Brain pericyte (primary cell): ENCODE measurements at places on chromosomes 3 and 15.
A peak's percentile ranks its signal among the peaks of the same experiment; 100 is the strongest.

DNA sequence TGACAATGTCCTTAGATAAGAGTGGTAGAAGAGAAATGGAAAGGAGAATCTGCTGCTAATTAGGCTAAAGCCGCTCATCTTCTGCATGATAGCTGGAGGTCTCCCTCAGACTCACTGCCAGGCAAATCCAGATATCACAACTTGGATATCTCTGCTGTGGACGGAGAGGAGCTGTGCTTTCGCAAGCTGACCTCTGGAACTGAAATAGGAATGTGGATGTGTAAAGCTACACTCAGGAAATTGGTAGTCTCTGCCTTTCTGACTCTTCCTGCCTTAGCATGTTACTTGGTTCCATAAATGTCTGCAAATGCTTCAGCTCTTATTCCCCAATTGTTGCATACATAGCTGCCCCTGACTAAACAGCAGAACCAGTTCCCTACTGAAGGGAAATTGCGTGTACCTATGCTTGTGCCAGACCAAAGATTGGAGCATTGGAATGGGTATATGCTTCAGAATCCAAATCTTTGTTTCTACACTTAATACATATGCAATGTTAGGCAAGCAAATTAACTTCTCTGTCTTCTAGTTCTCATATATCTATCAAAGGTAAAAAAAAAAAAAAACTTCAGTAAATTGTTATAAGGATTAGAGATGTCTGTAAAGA lies 74.7 kb upstream of the ROBO2 start:
- no peak for DNase-seq

GRCh38 chr3:112115161-112115739 lies 17.8 kb downstream of the GCSAM start:
- DNase-seq, result no peak

DNA sequence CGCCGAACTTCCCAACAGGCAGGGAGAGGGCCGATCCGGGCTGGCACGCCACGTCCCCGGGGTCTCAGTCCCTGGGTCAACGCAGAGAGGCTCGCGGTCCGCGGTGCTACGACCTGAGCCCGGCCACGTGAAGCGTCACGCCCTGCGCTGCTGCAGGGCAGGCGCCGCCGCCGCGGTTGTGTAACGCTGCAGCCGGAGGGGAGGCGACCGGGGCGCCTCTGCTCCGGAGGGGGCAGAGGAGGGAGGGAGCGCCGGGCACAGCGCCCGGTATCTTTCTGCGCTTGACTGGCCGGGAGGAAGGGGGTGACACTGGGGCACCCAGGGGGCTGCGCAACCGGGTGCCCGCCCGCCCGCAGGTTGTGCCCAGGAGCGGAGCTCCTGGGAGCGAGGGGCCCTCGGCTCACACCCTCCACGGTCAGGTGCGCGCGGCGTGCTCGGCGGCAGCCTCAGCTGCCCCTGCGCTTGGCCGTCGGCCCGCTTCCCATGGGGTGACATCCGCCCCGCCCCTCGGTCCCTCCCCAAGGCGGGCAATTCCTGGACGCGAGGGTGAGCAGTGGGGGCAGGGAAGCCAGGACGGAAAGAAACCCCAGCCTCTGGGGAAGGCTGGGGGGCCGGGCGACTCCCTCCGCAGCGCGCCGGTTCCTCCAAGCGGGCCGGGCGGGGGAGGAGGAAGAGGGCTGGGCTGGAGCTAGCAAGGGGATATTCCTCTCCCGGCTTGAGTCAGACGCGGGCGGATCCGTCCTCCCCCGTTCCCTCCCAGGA lies 852 bp upstream of the BHLHE40 start:
- DNase-seq, result peak; percentile 93

- DNase-seq, result no peak
Observed at GRCh38 chr3:62242831-62243509, 130.4 kb downstream of the FEZF2 start.

GRCh38 chr3:106401666-106402490 lies 533.1 kb upstream of the CBLB start:
- DNase-seq, result no peak

DNA sequence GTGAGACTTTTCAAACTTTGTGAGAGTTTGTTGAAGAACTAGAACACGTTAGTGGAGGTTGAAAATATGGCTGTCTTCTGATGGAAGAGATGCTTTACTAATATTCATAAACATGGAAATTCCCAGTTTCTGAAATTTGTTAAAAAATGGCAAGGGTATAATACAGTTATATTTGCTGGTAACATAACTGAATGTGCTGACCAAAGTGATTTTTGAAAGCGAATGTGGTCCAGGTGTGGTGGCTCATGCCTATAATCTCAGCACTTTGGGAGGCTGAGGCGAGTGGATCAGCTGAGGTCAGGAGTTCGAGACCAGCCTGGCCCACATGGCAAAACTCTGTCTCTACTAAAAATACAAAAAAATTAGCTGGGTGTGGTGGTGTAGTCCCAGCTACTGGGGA lies 18.1 kb downstream of the FXR1 start:
- no peak for DNase-seq

- no peak for DNase-seq
Observed at GRCh38 chr15:52759969-52760368, 30.2 kb downstream of the ONECUT1 start.

DNA sequence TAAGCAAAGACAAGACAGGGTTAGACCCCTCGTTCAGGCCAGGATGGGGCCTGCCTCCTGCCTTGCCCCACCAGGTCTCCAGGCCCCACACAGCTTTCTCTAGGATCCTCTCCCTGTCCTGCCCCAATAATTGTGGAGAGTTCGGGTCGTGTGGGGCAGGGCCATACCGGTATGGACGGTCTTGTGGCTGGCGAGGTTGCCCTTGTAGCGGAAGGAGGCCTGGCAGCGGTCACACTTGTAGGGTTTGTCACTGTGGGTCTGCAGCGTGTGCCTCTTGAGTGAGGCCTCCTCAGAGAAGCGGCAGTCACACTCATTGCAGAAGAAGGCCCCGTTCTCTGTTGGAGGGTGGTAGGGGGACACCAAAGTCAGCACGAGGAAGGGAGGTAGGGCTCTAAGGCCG lies 18.7 kb downstream of the BCL6 start:
- DNase-seq, result no peak

DNA sequence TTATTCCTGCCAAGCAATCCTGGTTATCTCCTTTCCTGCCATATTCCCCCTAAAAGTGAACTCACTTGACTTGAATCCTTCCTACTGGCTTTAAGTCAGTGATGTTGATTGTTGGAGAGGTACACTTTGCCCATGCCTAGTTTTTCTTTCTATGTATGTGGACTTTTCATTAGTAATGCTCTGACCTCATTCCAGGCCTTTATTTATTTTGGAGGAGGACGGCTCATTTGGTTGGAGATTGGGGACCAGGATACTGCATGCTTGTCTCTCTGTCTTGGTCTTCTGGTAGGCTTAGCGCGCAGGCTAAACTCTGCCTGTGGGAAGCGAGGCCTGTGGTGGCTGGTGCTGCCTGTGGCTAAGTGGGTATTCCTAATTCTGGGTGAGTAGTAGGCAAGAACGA lies 29.1 kb upstream of the MTMR10 start:
- no peak for DNase-seq

- no peak for DNase-seq
Observed at GRCh38 chr3:128319107-128319506, 147.6 kb downstream of the DNAJB8 start.

GRCh38 chr15:63791228-63791627 lies 42.5 kb downstream of the HERC1 start:
- DNase-seq, result peak; percentile 1

GRCh38 chr3:46386205-46386604 lies 15.5 kb downstream of the CCR5 start:
- no peak for DNase-seq

DNA sequence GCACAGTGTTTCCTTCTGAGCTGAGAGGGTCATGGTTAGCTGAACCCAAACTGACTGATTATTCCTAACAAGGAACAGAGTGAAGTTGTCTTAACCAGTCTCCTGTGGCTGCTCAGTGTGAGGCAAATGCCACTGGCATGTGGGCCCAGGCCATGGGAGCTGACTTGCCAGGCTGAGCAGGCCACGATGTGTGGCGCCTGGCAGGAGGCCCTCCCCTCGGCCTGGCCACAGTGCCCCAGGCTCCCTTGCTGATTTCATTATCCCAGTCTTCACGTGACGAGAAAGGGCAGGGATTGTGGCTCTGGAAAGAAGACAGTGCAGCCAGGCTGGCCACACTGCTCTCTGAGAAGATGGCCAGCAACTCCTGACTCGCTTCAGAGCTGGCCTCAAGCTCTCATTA lies 58.8 kb downstream of the SLCO2A1 start:
- no peak for DNase-seq

GRCh38 chr3:149340310-149340933 lies 7.0 kb upstream of the TM4SF18 start:
- DNase-seq, result peak; percentile 66

- DNase-seq, result no peak
Observed at GRCh38 chr3:60729056-60729455, 522.2 kb downstream of the FHIT start.

DNA sequence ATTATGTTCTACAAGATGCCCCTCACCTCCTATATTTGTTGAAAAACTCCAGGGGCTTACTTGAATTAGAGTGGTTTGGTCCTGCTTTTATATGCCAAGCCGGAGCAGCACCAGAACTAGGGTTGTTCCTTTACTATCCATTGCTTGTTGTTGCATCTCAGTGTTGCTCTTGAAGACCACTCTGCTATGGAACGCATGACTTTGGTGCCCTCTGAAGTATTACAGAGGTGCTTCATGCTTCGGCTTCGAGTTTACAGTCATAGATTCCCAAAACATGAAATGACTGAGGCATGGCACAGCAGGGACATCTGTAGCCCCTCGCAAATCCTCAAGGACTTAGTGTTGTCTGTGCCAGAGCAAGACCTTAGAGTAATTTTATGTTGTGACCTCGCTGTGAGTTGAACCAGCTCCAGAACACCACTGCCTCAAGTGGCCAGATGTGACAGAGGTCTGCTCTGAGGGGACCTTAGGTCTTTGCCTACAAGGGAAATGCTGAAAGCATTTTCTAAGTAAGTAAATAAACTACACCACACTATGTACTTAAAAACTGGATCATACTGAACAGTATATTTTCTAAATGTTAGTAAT lies 67.2 kb upstream of the SIAH2 start:
- no peak for DNase-seq

- no peak for DNase-seq
Observed at GRCh38 chr3:160390565-160391138, 8.4 kb downstream of the IFT80 start.

DNA sequence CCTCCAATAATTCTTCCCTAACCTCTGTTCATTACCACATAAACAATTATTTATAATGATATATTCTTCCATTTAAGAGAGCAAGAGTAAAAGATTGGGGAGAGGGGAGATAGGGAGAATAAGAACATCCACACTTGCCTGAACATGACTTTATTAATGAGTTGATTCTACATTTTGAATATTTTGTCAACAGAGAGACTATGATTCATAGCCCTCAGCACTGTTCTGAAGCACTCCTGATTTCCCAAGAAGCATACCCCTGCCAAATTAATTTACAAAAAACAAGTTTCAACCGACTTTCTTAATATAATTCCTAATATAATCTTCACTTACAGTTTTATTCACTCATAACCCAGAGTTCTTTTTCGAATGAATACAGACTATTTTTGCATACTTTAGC lies 828.8 kb downstream of the ROBO2 start:
- DNase-seq, result no peak

- no peak for DNase-seq
Observed at GRCh38 chr3:60056404-60056803, 1006.6 kb upstream of the CFAP20DC start.

GRCh38 chr15:99983171-99983885 lies 250.1 kb upstream of the LYSMD4 start:
- DNase-seq, result peak; percentile 49

DNA sequence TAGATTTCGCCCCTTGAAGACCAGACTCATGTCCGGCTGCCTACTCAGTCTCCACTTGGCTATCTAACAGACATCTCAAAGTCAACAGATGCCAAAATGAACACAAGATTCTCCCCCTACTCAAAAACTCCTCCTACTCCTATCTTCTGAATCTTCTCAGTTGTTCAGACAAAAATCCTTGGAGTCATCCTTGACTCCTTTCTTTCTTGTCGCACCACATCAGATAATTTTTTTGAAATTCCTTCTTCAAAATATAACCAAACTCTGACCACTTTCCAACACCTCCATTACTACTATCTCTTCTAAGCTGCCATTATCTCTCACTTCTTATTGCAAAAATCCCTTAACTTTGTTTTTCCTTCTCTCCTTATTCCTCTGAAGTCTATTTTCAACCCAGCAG lies 141.9 kb upstream of the SLC7A14 start:
- no peak for DNase-seq

- no peak for DNase-seq
Observed at GRCh38 chr3:103189941-103190340, 755.1 kb downstream of the ZPLD1 start.

DNA sequence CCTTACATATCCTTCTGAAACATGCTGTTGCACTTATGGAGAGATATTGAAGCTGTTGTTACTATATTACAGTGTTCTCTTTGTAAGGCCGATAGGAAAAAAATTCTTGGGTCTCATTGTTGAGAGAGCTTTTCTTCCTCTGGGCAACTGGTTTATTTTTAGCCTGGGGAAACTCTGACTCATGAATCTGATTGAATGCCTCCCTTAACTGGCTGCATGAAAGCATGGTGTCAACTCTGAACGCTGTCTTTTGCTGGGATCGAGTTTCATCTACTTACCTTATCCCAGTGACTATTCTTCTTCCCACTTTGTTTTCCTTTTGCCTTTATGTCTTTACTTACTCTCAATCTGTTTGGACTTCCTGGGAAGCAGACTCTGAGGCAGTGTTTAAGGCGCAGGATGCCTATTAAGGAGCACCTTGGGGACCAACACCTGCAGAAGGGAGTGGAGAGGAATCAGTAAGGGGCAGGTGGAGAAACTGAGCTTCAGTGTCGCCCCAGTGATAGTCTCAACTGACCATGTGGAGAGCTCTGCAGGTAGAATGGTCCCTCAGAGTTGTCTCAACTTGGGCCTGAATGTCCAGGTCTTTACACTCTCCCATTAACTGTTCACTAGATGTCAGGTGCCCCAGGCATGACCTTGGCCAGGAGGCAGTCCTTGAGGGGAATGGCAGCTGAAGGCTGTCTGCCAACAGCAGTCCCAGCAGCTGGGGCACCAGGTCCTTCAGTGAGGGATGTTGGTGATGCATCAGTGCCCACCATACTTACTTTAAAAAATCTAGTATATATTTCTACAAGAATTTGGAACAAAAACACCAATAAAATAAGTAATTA lies 88.9 kb upstream of the CCNL1 start:
- peak; percentile 26 for DNase-seq

GRCh38 chr3:128382221-128382807 lies 84.4 kb downstream of the DNAJB8 start:
- DNase-seq, result no peak

- DNase-seq, result peak; percentile 15
Observed at GRCh38 chr3:150528354-150528797, 17.9 kb downstream of the SERP1 start.

DNA sequence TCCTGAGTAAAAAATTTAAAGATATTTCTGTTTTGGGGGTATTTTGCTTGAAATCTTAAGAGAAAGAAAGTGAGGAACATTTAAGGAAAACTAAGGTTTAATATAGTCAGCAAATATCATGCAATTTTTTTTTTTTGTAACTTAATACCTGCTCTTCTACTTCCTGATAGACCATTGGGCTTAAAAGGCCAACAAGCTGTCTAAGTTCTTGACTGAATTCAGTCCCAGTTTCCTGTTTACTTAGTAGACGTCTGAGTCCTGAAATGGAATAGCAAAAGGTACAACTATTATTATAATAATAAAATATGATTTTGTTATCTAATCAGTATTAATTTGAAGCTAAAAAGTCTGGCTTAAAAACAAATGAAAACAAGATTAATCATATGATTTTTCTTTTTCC lies 37.9 kb downstream of the IQCB1 start:
- DNase-seq, result no peak

GRCh38 chr3:108024146-108024850 lies 66.5 kb downstream of the CD47 start:
- DNase-seq, result no peak

GRCh38 chr15:62248277-62248984 lies 83.3 kb upstream of the C2CD4B start:
- no peak for DNase-seq
